ENCODE measurements at places on chromosomes 13 and 19.

GRCh38 chr13:49980266-49980665 lies 16.6 kb upstream of the TRIM13 start:
- DNase-seq = no peak

DNA sequence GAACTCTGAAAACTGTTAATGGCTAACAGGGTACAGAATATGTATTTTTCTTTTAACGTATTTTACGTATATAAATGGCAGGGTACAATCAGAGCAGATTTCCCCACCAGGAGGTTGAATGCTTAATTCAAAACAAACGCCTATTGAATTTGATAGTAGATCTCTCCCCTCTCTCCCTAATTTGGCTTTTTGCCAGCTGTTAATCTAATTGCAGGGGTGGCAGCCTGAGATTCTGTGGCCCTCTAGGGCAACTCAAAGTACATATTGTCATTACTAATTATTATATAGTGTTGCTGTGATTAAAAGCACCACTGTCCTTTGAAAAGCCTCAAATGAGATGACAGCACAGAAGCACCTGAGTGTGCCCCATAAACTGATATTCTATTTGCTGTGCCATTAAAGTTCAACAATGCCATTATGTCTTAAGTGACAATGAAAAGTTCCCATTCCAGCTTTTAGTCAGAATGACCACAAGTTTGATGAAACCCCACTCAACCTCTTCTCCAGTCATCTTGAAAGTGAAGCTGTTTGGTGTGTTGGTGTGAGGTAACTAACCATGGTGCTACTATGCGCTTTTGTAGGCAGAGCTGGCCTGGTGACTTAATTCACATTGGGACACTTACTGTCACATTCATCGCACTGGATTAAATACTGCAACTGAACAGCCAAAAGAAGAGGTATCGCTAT lies 351.4 kb downstream of the KCNRG start:
- no peak for DNase-seq

DNA sequence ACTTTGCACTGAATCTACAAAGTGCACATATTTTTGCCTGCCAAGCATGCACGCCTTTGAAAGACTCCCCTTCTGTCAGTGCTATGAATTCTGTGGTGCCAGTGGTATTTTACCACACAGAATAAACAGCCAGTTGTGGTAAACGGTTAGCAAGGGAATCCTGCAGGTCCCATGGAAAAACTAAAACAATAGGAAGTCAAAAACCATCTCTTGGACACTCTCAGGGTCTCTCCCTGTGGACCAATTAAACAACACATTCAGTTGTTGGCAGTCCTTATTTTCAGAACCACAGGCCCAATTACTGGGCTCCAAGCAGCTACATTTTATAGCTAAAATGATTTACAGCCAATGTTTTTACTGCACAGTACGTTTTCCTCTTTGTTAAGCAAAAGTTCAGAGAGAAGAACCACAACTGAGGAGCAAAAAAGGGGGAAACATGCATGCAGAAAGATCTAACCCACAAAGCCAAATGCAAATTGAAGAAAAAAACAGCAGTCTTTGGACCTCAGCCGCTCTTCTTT lies 116.9 kb downstream of the KCTD12 start:
- DNase-seq = no peak

DNA sequence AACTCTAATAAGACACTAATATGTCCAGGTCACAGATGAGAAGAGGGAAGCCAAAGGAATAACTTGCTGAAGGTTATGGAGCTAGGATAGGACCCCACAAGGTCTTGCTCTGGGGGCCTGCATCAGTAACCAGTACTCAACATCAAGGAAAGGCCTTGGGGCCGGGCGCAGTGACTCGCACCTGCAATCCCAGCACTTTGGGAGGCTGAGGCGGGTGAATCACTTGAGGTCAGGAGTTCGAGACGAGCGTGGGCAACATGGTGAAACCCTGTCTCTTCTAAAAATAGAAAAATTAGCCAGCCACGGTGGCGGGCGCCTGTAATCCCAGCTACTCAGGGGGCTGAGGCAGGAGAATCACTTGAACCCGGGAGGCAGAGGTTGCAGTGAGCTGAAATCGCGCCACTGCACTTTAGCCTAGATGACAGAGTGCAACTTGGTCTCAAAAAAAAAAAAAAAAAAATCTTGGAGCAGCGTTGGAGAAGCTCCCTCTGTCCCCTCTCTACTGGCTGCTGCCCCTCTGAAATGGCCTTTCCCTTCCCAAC lies 1.8 kb downstream of the LONP1 start:
- no peak for DNase-seq

DNA sequence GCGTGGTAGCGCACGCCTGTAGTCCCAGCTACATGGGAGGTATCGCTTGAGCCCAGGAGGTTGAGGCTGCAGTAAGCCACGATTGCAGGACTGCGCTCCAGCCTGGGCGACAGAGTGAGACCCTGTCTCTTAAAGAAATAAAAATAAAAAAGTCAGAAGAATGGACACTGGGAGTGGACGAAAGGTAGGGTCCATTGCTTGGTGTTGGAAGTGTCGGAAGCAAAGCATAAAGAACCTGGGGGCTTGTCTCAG lies 392 bp upstream of the ARHGAP33 start:
- DNase-seq = no peak
